ENCODE measurements at places on chromosomes 1 and 21.
A peak's percentile ranks its signal among the peaks of the same experiment; 100 is the strongest.

GRCh38 chr1:191869790-191870312 lies 288.4 kb upstream of the RGS18 start:
- no peak for DNase-seq

DNA sequence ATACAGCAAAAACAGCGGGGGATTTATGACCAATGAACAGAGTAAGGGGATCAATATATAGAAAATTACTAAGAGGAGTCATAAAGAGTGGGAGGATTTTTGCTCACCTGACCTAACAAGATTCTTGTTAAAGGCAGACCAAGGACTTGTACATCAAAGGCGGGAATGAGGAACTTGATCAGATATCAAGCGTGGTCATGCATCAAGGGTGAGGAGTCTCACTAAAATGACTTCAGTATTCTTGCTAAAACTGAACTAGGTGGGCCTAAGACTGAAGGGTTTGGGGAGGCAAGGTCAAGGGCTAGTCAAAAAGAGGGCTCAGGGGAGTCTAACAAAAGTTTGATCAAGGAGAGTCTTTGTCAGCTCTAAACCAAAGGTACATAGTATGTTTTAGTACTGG lies 2.1 kb downstream of the MOV10 start:
- no peak for DNase-seq

DNA sequence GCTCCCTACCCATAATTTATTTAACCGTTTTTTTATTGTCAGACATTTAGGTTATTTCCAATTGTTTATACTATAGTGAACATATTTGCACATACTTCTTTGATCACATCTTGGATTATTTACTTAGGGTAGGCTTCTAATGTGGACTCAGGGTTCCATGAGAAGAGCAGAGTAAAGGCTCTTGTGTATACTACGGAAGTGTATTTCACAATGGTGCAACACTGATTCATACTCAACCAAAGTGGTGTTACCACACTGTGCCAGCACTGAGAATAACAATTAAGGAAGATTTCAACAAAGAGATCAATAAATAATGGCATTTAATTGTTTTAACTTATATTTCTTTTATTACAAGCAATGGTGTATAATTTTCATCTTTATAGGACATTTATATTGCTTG lies 251.2 kb downstream of the ZNF326 start:
- DNase-seq: no peak

DNA sequence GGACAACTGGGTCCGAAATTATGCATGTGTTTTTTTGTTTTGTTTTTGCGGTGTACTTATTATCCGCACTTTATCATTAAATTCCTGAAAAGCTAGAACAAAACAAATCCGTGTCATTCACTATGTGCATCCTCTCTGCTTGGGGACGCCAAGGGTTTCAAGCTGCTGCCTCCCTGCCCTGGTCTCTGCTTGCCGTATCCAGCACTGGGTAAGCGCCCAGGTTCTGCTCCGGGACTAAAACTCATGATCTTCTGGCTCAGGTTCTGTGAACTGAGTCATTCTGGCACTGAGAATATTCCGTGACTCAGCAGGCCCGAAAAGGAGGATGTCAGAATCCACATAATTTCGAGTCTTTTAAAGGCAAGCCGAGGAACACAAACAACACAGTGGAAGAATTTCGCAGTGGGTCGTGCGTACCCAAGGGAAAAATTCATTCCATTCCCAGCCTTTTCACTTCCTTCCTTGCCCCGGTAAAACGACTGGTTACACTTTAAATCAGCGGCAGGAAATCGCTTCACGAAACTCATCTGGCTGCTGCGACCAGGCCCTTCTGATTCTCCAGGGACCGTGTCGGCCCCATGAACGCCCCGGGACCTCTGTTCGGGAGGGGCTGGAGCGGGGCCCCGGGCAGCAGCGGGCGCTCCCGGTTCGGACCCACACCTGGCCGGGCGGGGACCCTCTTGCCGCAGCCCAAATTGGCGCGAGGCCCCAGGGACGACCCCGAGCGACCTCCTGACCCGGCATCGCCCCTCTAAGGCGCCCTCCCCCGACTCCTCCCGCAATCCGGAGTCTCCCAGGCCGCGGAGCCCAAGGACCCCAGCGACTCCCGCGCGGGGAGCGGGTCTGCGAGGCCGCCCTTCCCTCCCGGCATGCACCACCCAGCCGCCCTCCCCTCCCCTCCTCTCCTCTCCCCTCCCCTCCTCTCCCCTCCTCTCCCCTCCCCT lies 746 bp upstream of the LAMC1 start:
- peak; percentile 99 for DNase-seq

DNA sequence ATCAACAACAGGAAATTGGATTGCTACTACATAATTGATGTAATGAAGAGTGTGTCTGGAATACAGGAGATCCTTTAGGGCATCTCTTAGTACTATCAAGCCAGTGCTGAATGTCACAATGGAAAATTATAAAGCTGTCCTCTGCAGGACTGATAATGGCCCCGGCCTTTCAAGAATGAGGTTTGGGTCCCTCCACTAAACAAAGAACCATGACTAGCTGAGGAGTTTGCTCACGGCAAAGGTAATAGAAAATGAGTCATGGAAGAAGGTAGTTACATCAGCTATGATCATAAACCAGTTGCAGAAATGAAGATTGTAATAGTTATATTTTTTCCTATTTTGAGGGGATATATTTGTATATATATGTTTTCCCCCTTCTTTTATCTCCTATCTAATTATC lies 145.8 kb downstream of the KCNJ6 start:
- no peak for DNase-seq

DNA sequence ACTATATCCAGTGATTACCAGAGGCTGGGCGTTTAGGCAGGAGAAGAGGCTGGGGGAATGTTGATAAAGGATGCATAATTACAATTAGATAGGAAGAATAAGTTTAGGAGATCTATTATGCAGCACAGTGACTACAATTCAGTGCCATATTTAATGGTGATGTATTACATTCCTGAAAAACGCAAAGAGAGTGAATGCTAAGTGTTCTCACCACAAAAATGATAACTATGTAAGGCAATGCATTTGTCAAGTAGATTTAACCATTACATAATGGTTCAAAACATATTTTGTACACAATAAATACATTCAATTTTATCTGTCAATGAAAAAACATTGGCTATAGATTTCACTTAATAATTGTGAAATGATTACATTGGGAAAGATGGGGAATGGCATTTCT lies 548.9 kb downstream of the NUF2 start:
- peak; percentile 74 for DNase-seq

DNA sequence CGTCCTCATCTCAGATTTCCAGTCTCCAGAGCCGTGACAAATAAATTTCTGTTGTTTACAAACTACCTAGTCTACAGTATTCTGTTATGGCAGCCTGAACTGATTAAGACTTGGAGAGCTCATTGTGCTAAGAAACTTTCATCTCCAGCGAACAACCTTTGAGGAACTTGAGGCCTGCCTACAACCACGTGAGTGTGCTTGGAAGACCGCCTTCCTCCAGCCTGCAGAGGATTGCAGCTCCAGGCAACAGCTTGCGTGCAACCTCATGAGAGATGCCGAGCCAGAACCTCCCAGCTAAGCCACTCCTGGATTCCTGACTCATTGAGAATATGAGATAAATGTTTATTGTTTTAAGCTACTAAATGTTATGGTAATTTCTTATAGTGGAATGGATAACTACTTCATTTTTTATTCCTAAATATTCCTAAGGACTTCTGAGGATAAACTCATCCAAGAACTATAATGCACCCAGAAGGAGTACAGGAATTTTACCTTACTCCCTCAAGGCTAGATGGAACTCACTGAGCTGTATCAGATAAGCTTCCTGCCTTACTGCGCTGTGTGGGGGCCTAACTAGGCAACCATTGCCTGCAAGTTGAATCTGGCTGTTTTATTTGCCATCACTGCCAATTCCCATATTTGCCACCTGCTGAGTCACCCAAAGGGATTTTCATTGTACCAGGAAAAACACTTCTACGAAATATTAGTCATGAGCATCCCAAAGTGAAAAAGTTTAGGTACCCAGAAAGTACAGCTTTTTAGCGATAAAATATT lies 17.6 kb downstream of the FAM177B start:
- DNase-seq: peak; percentile 94

DNA sequence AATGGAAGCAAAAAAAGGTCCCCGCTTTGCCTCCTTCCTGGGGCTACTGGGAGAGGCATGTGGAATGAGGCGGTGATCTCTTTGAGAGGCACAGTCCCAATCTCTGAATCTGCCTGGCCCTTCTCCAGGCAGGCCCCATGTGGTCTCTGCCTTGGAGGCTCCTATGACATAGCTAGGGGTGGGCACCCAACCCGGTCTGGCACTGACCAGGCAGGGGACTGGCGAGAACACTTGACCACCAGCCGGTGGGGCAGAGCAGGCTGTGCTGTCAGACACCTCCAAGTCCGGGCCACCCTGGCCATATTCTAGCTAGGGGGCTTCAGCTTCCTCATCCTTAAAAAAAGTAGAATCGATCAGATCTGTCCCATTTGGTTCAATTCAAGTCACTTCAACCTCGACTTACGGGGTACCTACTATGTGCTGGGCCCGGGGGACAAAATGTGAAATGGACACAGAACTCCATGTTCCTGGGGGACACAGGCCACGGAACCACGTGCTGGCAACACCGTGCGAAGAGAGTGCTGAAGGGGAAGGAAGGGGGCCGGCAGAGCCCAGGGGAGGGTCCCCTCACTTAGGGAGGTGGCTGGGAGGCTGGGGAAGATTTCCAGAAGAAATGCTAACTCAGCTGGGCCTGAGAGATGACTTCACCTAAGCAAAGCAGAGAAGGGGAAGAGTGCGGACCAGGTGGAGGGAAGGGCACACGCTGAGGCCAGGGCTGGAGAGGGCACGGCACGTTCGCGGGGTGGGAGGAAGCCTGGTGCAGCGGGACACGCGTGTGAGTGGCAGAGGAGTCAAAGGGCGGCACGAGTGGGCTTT lies 33.3 kb downstream of the HSPG2 start:
- no peak for DNase-seq

GRCh38 chr1:83692524-83693381 lies 306.2 kb downstream of the TTLL7 start:
- no peak for DNase-seq

DNA sequence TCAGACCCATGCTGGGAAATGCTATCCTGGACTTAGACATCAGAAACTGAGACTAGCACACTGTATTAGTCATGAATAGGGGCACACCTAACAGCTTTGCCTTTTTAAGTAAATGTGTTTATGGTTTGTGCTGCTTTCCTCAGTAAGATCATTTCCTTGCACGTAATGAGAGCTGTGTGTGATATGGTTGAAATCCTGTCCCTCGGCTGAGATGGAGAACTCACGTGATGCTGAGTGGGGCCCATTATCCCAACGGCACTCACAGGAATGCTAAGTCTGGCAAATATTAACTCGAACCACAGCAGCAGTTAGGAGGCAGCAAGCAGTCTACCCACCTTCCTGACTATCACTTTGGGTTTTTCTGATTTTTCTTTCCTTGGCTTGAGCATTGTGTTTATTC lies 38.2 kb downstream of the BCL9 start:
- peak; percentile 37 for DNase-seq

DNA sequence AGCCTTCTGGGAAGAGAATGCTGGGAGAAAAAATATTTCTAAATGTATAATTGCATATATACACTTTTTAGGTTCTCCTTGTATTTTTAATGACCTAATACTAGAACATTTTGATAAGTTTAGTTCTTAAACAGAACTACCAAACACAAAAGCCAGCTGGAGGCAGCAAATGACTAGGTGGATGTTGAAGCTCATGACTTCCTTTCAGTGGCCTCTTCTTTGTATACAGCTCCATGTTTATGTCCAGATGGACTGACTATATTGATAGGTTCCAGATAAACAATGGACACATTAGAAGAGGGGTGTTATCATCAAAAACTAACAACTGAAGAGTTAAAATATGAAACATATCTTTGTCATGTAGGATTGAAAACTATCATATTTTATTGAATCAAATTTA lies 52.5 kb downstream of the LRRC8D start:
- no peak for DNase-seq

Data from AG10803 (cell line).